T-helper 9 cell (primary cell): ENCODE measurements at places on chromosomes 11 and 22.

DNA sequence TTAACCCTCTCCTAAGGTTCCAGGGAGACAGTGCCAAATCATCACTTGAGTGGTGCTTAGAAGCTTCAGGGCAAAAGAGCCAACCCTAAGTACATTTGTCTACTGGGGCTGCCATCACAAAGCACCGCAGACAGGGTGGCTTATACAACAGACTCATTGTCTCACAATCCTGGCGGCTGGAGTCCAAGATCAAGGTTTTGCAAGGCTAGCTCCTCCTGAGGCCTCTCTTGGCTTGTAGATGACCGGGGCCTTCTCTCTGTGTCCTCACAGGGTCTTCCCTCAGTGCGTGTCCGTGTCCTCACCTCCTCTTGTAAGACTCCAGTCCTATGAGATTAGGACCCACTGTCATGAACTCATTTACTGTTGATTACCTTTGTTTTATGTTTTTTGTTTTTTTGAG lies 34.1 kb upstream of the CD81 start:
- no peak for DNase-seq

DNA sequence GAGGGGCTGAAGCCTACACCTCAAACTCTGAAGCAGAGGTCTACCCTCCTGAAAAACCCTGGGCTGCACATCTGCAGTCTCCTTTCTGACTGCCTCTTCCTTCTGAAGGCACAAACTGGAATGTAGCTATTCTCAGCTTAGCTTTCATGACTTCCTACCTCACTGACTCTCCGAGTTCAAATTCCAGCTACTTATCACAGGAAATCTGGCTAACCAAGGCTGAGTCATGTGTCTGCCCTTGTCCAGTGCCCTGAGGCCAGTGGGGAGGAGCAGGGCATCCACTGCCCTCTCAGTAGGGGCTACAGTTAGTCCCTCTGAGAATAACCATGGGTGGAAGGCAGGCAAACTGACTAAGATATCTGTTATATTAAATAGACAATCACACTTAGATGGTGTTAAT lies 29.2 kb downstream of the PDGFD start:
- DNase-seq: no peak

- no peak for DNase-seq
Observed at GRCh38 chr11:30348035-30348434, 25.1 kb downstream of the ARL14EP start.

DNA sequence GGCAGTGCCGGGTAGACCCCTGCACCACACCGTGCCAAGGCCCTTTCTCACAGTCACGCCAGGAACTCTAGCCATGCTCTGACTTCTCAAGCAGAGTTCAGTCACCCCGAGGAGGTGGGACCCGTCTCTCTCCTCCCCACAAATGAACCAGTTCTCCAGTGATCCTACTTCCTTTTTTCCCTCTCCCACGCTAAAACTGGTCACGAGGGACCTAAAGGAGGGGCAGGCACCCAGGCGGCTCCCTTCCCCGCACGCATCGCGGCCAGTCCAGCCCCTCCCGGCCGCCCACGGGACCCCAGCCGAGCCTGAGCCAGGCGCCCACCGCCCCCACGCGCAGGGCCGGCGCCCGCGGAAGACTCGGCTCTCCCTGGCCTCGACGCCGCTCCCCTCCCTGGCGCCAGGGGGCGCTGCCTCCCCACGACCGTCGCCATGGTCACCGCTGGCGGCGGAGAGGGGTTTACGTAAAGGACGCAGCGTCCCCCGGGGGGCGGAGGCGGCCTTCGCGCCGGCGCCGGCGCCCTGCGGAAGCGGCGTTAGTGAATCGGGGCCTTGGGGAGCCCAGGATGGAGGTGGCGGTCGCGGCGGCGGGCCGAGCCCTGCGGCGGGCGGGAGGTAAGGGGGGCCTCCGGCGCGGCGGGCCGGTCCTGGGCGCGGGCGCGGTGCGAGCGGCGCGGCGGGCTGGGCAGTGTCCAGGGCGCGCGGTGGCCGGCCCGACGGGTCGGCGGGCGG lies at the start of gene DAGLA:
DAGLA (plus strand) TSS at position 499 of the 729 bp plus-strand sequence. CDS start 39,765 bp downstream, outside the sequence.
- DNase-seq: peak; percentile 74

DNA sequence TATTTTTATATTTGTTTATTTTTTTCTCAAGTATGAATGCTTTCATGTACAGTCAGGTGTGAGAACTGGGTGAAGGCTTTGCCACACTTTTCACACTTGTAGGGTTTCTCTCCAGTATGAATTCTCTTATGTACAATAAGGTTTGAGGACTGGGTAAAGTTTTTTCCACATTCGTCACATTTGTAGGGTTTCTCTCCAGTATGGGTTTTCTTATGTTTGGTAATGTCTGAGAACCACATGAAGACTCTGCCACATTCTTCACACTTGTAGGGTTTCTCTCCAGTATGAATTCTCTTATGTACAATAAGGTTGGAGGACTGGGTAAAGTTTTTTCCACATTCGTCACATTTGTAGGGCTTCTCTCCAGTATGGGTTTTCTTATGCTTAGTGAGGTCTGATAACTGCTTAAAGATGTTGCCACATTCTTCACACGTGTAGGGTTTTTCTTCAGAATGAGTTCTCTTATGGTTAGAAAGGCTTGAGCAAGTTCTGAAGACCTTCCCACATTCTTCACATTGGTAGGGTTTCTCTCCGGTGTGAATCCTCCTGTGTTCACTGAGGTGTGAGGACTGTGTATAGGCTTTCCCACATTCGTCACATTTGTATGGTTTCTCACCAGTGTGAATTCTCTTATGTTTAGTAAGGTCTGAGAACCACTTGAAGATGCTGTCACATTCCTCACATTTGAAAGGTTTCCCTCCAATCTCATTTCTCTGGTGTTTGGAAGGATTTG lies 19.7 kb downstream of the ZNF195 start:
- DNase-seq: no peak

DNA sequence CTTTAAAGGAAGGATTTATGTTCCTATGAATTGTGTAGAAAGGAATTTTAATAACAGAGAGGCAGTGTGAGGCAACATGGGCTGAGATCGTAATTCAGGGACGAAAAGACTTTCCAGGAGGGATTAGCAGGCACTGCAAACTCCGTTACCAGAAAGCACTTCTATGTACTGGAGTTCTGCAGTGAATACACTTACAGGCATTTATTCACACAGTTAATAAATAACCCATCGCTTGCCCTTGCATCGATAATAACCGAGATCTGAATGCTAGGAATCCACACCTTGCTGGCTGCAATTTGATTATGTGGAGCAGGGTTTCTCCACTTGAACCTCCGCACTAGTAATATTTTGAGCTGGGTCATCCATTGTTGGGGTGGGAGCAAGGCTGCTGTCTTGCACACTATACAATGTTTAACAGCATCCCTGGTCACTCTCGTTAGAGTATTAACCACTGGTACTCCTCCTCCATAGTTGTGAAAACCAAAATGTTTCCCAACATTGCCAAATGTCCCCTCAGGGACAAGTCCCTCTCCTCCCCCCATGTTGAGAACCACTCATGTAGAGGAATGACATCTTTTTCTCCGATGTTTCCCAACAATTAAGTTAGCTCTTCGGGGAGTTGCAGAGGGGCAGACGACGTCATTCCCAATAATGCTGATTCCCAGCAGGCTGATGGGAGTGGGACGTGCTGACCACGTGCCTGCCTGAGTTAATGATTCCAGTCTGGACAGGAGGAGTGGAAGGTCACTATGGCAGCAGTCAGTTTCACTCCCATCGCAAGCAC lies 99.5 kb downstream of the SNX19 start:
- no peak for DNase-seq

DNA sequence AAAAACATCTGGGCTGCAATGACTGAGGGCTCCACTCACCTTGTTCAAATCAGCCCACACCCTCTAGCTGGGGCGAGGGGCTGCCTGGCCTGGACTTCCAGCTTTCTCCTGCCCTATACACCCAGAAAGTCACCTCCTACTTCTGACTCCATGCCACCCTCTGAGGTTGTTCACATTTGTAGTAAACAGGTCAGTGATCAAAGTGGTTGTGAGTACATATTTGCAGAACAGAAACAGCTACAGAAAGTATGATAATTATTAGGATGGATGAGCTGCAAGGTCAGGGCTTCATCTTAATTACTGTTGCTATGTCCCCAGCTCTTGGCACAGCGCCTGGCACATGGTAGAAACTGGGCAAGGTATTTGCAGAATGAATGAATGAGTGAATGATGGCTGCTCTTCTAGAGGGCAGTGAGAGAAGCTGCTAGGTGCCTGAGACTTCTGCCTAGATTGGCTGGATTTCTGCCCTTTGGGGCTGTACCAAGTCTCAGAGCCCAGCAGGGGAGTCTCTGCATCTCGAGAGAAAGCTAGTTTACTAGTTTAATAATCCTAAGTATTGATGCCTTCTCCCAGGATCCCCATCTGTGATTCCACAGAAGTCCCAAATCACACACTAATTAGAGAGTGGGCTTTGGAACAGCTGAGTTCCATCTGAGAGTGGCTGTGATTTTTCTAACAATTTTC lies 36.0 kb downstream of the SYT13 start:
- DNase-seq: no peak

DNA sequence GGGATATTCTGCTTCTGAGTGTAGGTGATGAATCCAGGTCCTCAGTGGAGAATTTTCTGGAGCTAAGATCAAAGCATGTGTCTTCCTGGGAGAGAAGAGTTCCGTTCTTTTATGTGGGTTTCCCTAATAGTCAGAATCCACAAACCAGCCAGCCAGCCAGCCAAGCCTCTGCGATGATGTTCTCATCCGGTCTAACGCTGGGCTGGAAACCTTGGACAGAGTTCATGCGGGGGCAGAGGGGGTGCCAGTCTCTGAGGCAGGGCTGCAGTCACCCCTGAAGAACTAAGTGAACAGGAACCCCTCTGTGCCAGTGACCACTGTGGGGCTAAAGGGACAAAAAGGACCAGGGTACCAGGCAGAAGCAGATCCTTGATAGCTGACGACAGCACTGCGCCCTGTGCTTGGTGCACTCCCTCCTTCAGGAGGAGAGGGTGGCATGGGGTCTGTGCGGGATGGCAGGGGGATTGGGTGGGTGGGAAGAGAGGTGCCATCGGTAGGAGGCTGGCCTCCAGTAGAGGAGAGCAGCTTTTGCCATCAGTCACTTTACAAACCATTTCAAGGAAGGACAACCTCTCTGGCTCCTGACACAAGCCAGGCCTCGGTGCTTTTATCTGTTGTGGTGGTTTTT lies 27.1 kb downstream of the ADAMTS15 start:
- no peak for DNase-seq

GRCh38 chr22:27764722-27765236 lies 36.8 kb downstream of the MN1 start:
- DNase-seq: no peak

DNA sequence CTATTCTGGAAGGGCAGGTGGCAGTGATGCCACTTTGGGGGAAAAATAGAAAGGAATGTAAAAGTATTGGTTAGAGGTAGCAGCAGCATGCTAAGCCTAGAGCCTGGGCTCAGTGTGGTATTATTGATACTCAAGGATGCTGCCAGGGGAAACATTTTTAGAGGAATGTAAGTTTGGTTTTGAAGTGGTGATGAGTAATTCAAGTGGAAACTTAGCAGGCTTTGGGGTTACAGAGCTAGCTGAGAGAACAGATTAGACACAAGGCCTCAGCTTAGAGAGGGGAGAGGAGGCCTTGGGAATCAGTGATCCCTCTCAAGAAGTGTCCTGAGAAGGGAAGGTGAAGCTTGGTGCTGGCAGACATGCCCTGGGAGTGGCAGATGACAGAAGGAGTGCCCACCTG lies 32.9 kb upstream of the DDI1 start:
- no peak for DNase-seq

DNA sequence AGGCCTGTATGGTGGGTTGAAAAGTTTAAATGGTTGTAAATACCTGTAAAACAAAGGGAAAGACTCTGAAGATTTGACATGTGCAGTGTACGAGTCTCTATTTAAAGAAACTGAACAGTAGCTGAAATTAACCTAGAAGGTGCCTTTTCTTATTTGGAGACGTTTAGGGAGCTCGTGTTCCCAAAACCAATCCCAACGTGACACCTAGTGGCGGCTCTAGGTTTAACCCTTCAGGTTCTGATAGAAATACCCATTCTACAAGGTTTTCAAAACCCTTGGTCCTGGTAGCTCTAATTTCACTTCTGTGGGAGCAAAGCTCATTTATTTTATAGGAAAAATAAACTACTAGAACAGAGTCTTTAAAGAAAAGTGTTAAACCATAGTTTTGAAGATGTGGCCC lies 258.3 kb downstream of the LRRC4C start:
- no peak for DNase-seq

- no peak for DNase-seq
Observed at GRCh38 chr11:7439746-7440320, 45.5 kb upstream of the OLFML1 start.

GRCh38 chr22:40533712-40534378 lies 102.7 kb downstream of the MRTFA start:
- DNase-seq: peak; percentile 13

- no peak for DNase-seq
Observed at GRCh38 chr11:130882138-130882551, 34.1 kb downstream of the SNX19 start.

GRCh38 chr11:16911658-16912057 lies 102.6 kb downstream of the PLEKHA7 start:
- DNase-seq: no peak

- DNase-seq: no peak
Observed at GRCh38 chr11:87754685-87755084, 420.6 kb downstream of the RAB38 start.

DNA sequence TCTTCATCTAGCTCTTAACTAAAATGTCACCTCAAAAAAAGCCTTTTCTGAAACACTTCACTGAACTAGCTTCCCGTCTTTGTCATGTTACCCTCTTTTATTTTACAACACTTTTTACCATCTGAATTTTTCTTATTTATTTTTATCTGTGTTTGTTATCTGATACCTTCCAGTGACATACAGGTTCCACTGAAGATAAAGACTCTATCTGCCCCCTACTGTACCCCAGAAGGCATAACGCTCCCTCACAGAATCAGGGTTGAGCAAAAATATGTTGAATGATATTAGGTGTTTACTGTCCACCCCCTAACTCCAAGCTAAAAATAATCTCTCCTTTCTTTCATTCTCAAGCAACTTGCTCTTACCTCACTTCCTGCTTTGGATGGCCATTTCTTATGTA lies 654.2 kb downstream of the NELL1 start:
- DNase-seq: no peak

DNA sequence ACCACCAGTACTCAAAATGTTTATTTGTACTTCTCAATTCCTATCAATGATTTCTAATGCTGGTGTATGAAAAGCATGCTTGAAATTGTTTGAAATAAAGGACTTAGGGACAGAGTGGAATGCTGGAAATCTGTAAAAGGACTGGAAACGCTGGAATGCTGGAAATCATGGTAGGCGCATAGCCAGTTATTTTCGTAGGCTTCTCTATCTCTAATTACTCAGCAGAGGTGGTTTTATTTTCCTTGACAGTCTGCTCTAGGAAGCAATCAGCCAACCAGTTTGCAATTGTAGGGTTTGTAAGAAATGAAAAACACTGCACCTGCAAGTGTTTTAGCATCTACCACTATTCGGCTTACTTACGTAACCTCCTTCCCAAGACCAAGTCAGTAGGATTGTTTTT lies 788 bp downstream of the LIN7C start:
- no peak for DNase-seq

GRCh38 chr11:132114185-132114584 lies 743.8 kb downstream of the NTM start:
- DNase-seq: no peak

- no peak for DNase-seq
Observed at GRCh38 chr11:85776951-85777602, 33.9 kb downstream of the SYTL2 start.
